ENCODE measurements at places on chromosomes 7 and 10.
A peak's percentile ranks its signal among the peaks of the same experiment; 100 is the strongest.

GRCh38 chr7:5665094-5666025 lies 116.1 kb downstream of the RNF216 start:
- H3K4me1 ChIP-seq: peaks cover 15% of the 10 kb centered on the region
- peak; percentile 63 for DNase-seq
- H3K36me3 ChIP-seq: peaks cover 12% of the 10 kb centered on the region
- no peak overlapping the region for H3K4me3 ChIP-seq
- H3K27me3 ChIP-seq: no peaks in the 10 kb centered on the region
- H3K27ac ChIP-seq: no peak overlapping the region

DNA sequence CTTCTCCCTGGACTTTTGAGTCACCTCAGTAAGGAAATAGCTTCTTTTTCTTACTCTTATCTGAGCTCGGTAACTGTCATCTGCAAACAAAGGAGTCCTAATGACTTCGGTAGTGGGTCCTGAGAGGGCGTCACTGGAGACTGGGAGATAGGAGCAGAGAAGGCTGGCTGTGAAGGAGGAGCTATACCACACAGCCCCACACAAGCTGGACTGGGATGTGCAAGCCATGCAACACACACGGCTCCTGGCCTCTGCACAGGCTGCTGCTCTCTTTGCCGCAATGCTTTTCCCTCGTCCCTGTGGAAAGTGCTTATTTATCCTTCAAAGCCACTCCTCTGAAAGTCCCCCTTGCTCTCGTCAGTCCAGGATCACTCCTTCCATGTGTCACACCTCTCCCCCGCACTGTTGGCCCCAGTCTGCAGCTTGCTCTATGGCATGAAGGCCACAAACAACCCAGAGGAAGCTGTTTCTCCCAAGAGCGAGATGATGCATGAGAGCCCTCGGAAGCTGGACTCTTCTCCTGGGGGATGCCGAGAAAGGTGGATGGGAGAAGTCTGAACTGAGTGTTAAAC lies 14.9 kb downstream of the TMEM273 start:
- H3K36me3 ChIP-seq: no peaks in the 10 kb centered on the region
- no peak for DNase-seq
- no peaks in the 10 kb centered on the region for H3K27me3 ChIP-seq
- no peak overlapping the region for H3K4me3 ChIP-seq
- H3K27ac ChIP-seq: peak overlapping the region; percentile 54
- H3K4me1 ChIP-seq: peaks cover 25% of the 10 kb centered on the region

GRCh38 chr10:20713420-20713819 lies 183.7 kb downstream of the NEBL start:
- no peaks in the 10 kb centered on the region for H3K27me3 ChIP-seq
- no peak overlapping the region for H3K27ac ChIP-seq
- H3K4me1 ChIP-seq: no peaks in the 10 kb centered on the region

DNA sequence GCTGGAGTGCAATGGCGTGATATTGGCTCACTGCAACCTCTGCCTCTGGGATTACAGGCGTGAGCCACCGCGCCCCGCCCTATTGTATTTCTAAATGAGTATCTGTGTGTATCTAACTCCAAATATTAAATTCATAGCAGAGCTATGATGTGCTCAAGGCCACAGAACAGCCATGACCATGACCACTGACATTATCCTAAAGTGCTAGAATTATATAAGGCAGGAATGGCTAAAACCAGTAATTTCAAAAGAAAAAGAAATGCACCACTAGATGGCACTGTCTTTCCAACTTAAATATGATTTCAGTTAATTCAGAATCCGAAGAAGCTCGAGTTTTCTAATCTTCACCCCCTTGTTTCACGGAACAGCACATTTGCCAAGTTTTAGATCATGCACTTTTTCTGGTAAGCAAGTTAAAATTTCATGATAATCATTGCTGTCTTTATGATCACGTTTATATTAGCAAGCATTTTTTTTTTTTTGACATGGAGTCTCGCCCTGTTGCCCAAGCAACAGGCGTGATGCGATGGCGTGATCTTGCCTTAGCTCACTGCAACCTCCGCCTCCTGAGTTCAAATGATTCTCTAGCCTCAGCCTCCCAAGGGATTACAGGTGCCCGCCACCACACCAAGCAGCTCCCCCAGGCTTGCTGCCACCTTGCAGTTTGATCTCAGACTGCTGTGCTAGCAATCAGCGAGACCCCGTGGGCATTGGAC lies 65.3 kb downstream of the OR13A1 start:
- no peak overlapping the region for H3K4me3 ChIP-seq
- no peak overlapping the region for H3K27ac ChIP-seq
- no peaks in the 10 kb centered on the region for H3K4me1 ChIP-seq
- DNase-seq: no peak
- no peaks in the 10 kb centered on the region for H3K36me3 ChIP-seq
- no peaks in the 10 kb centered on the region for H3K27me3 ChIP-seq

DNA sequence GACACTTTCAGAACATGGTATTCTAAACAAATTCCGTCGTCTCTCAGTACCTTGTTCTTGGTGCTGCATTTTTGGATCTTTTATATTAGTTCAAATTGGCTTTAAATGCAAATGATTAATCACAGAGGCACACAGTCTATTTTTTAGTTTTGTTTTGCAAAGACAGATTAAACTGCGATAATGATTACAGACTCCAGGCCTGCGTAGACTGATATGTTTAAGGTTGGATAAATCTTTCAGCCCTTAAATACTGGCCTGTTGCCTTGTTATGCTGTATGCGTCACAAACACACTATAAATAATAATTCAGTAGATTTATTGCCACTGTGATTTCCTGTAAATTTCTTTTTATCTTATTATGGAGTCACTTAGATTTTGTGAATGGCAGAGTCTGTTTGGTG lies 19.3 kb downstream of the CACNB2 start:
- H3K27me3 ChIP-seq: no peaks in the 10 kb centered on the region
- no peaks in the 10 kb centered on the region for H3K4me1 ChIP-seq
- no peak overlapping the region for H3K27ac ChIP-seq
- H3K4me3 ChIP-seq: no peak overlapping the region
- DNase-seq: no peak

GRCh38 chr7:91633013-91633441 lies 247.5 kb downstream of the MTERF1 start:
- DNase-seq: no peak
- no peaks in the 10 kb centered on the region for H3K4me1 ChIP-seq
- no peak overlapping the region for H3K4me3 ChIP-seq
- no peak overlapping the region for H3K27ac ChIP-seq
- no peaks in the 10 kb centered on the region for H3K27me3 ChIP-seq

- no peak overlapping the region for H3K4me3 ChIP-seq
- H3K36me3 ChIP-seq: no peaks in the 10 kb centered on the region
- H3K27me3 ChIP-seq: peaks cover 26% of the 10 kb centered on the region
- H3K4me1 ChIP-seq: peaks cover 4% of the 10 kb centered on the region
- DNase-seq: no peak
- no peak overlapping the region for H3K27ac ChIP-seq
Observed at GRCh38 chr7:74029089-74029785, 1.3 kb downstream of the ELN start.

DNA sequence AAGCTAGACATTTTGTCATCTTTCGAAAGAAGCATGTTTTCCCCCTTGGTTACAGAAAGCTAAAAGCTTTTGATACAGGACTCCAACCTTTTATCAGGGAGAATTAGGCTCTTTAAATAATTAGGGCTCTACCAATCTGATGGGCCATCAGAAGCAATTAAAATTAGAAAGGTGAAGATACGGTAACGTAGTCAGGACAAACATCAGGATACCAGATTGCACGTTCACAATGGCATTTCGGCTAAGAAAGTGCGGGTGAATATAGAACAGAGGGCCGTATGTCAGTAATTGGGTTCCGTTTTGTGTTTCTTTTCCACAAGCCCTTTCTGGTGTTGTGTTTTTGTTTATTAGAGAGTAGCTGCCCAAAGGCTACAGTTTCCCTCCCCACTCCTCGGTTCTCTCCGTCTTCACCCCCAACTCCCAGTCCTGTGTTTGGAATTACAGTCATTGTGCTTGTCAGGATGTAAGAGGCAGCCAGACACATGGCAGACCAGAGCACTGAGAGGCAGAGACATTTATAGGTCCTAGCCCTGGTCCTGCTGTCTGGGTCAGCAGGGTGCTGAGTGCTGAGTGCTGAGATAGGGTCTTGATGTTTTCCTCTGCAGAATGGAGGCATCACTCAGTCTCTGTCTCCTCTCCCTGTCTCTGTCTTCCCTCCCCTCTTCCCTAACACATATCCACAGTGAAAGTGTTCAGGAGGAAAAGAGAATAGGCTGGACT lies 5.5 kb downstream of the PFKP start:
- DNase-seq: no peak
- H3K27ac ChIP-seq: peak overlapping the region; percentile 25
- H3K4me3 ChIP-seq: no peak overlapping the region
- no peaks in the 10 kb centered on the region for H3K36me3 ChIP-seq

- H3K4me3 ChIP-seq: no peak overlapping the region
- H3K27me3 ChIP-seq: no peaks in the 10 kb centered on the region
- H3K36me3 ChIP-seq: no peaks in the 10 kb centered on the region
- DNase-seq: no peak
- H3K4me1 ChIP-seq: no peaks in the 10 kb centered on the region
- no peak overlapping the region for H3K27ac ChIP-seq
Observed at GRCh38 chr10:58206251-58206650, 61.4 kb downstream of the IPMK start.

GRCh38 chr7:84535580-84536270 lies 341.1 kb upstream of the SEMA3A start:
- H3K4me1 ChIP-seq: no peaks in the 10 kb centered on the region
- H3K4me3 ChIP-seq: no peak overlapping the region
- no peak overlapping the region for H3K27ac ChIP-seq
- no peak for DNase-seq
- H3K36me3 ChIP-seq: no peaks in the 10 kb centered on the region
- H3K27me3 ChIP-seq: no peaks in the 10 kb centered on the region

DNA sequence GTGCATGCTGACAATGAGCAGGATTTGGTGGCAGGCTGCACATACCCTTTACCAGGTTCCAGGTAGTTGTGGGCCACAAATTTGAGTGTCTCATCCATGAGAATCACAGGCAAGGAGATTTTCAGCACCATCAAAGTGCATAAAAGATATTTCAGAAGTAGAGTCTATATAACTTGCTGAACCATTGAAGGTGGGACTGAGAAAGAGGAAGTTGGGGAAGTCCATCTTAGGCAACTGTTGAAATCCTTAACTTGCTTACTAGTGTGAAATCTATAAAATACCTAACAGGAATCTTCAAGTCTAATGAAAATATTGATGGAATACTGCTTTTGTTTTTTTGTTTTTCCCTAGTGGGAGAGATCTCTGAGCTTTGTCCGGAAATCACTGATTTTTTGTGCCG lies 325.1 kb upstream of the PLXDC2 start:
- H3K27ac ChIP-seq: no peak overlapping the region
- H3K36me3 ChIP-seq: no peaks in the 10 kb centered on the region
- no peaks in the 10 kb centered on the region for H3K4me1 ChIP-seq
- no peak overlapping the region for H3K4me3 ChIP-seq
- no peaks in the 10 kb centered on the region for H3K27me3 ChIP-seq

DNA sequence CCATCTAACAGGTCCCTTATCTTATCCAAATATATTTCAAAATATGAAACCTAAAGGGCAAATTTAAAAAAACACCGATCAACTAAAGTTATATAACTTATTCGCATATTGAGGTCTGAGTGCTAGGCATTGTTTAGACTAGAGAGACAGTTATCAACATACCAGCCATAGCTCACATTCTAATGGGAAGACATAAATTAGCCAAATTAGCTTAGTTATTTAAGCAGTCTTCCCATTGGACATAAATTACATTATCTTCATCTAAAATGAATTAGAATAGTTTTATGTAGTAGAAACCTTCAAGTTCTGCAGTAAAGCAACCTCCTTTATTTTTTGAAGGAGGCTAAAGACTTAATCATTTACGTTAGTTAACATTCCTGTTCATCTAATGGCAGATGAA lies 17.4 kb downstream of the KIF5B start:
- no peak overlapping the region for H3K4me3 ChIP-seq
- no peaks in the 10 kb centered on the region for H3K27me3 ChIP-seq
- DNase-seq: no peak
- H3K27ac ChIP-seq: no peak overlapping the region
- H3K4me1 ChIP-seq: peaks cover 20% of the 10 kb centered on the region

DNA sequence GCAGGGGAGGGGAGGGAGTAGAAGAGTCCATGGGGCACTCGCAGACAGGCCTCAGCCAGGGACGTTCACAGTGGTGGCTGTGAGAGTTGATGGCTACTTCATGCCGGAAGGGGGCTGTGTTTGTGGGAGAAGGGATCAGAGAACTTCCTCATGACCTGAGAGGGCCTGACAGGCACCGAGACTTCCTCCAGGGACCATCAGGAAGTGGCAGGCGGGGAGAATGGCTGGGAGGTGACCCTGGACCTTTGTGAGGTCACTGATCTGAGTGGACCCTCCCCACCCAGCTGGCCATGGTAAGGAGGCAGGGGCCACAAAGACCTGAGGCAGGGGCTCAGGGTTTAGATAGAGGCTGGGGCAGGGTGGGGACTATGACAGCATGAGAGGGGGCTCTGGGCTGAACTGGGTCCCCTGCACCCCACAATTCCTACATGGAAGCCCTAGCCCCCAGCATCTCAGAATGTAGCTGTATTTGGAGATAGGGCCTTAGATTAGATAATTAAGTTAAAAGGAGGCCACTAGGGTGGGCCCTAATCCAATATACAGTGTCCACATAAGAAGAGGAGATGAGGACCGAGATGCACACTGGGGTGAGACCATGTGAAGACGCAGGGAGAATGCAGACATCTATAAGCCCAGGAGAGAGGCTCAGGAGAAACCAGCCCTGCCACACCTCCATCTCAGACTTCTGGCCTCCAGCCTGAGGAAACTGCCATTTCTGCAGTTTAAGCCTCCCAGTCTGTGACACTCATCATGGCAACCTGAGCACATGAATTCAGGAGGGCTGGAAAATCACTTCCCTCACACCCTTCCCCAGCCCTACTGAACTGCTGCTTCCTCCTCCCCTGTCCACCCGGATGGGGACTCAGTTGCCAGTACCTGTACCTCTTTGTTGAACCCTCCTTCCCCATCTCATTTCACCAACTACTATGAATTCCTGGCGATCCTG lies 273.9 kb upstream of the ZNF32 start:
- no peak overlapping the region for H3K4me3 ChIP-seq
- H3K36me3 ChIP-seq: no peaks in the 10 kb centered on the region
- no peak for DNase-seq
- H3K27me3 ChIP-seq: no peaks in the 10 kb centered on the region
- H3K27ac ChIP-seq: no peak overlapping the region

DNA sequence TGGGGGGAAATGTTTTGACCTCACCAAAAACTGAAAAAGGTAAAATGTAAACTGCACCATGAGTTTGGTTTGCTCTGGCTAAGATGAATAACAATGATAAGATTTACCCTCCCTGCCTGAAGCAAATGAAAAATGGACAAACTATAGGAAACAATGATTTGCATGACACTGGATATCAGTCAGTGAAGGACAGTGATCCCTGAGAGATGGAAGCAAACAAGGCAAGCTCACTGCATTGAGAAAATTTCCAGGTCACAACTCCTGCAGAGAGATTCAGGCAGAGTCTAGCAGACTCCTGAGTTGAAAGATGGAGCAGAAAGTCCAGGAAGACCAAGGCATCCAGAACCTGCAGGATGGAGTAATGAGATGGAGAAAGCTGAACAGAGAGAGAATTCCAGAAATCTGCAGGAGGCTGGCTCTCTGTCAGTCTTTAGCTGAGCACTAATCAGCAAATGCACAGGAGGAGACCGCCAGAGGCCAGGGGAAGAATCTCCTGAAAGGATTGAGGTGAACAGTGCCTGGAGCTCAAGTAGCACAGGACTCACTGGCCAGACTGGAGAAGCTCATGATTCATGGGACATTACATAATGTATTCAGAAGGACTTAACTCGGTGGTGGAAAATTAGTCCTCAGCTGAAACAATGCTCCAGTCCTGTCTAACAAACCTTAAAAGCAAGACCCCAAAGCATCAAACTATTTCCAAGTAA lies 51.2 kb upstream of the PALS2 start:
- no peaks in the 10 kb centered on the region for H3K4me1 ChIP-seq
- no peaks in the 10 kb centered on the region for H3K27me3 ChIP-seq
- H3K36me3 ChIP-seq: no peaks in the 10 kb centered on the region
- H3K4me3 ChIP-seq: no peak overlapping the region
- no peak overlapping the region for H3K27ac ChIP-seq
